ENCODE measurements at places on chromosomes 6 and 20.

DNA sequence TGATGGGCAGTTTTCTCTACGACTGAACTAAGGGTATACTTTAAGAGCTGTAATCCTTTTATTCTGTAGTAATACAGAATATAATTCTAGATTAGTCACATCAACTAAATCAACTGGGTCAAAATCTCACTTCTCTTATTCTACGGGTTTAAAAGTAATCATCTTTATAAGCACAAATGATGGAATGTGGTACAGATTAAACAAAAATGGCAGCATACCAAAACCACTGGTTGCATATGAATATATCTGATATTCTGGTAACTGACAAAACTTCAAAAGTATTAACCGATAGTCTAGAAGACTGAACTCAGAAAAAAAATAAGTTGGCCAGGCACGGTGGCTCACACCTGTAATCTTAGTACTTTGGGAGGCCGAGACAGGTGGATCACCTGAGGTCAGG is 7.0 kb downstream of the SOD2 start:
- no peak for DNase-seq

GRCh38 chr6:33906439-33906838 is 102.6 kb upstream of the MLN start:
- no peak for DNase-seq

DNA sequence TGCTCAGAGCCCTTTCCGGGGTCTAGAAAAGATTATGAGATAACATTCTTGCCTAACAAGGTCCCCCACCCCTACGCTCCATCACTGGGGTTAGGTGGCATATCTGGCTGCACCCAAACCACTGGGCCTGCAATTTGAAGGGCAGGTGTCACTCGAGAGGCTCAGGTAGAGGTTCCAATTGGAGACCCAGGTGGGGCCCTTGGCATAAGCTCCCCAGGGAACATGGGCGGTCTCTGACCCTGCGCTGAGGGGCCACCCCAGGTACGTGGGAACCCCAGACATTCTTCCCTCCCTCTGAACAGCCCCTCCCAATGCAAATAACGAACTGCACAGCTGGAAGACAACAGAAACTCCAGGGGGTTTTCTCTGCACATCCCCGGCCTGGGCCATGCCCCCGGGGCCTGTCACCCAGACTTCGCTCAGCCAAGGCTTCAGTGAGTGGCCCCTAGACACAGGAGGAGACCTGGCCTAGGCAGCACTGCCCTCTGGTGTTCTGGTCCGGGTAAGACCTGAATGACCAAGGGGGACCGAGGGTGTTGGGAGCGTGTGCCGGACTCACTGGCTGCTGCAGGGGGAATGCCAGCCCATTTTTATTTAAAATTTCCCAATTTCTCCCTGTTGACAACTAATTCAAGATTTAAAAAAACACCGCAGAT is 47.5 kb downstream of the DSTN start:
- peak; percentile 25 for DNase-seq

DNA sequence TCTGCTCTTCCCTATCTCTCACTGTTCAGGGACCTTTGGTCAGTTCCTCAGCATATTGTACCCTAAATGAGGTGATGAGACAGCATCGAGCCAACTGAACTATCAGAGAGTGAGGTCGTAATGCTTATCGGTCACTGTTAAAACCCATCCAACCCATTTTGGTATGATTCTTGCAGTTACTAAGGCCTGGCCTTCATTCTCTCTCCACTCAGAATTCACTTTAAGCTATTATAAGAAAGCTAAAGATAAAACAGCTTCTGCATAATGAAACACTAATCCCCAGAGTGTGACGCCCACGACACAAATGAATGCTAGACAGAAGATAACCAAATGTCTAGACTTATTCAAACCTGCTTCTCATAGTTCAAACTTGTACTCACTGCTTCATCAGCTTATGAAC is 175.8 kb downstream of the GMPR start:
- no peak for DNase-seq

DNA sequence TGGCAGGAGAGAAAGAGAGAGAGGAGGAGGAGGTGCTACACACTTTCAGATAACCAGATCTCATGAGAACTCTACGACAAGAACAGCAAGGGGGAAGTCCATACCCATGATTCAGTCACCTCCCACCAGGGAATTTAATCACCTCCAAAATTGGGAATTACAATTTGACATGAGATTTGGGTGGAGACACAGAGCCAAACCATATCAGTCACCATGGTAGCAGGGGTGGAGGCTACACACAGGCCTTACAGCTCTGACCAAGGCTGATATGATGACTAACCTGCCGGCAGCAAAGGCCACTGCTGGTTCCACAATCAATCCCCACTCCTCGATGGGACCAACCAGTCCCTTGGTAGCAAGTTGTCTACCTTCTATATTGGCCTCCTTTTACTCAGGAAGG is 13.6 kb upstream of the RBM24 start:
- no peak for DNase-seq

- DNase-seq, result no peak
Measured at GRCh38 chr6:9532621-9533557, 882.0 kb downstream of the TFAP2A start.

- no peak for DNase-seq
Measured at GRCh38 chr20:49813305-49813974, 812 bp downstream of the SLC9A8 start.
